ENCODE measurements at places on chromosomes 4 and X. TPM values are rescaled to one million over a fixed set of nuclear protein-coding genes. Genes with fewer than 3 reads are reported as not detected.
A peak's percentile ranks its signal among the peaks of the same experiment; 100 is the strongest.

DNA sequence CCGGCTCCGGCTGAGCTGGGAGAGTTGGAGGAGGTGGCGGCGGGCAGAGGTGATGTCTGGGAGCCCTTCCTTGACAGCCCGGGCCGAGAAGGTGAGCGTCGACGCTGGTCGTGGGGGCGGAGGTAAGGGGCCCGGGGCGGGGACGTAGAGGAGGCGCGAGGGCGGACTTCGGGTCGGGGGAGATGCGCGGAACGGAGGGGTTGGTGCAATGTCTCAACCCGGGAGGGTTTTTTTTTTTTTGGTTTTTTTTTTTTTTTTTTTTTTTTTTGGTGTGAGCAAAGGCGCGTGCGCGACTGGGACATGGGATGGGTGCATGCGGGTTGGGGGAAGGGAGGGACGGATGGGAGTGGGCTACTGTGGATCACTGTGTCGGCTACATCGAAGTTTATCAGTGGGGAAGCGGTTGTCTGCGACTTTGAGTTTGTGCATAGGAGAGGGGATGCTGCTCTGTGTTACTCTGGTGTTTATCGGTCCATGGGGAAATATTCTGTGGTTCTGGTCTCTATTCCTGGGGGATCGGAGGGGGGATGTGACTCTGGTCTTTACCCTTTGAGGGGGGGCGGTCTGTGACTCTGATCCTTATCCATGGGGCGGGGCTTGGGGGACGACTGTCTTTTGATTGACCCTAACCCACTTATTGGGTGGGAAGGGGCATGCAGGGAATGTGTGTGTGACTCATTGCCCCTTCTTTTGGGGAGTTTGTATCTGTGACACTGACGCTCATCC lies 537 bp downstream of the RBM10 start:
- H3K27me3 ChIP-seq: peaks cover 2% of the 10 kb centered on the region
- H3K4me1 ChIP-seq: peaks cover 14% of the 10 kb centered on the region
- H3K27ac ChIP-seq: peak overlapping the region; percentile 99
- H3K4me3 ChIP-seq: peak overlapping the region; percentile 100
- peaks cover 15% of the 10 kb centered on the region for H3K36me3 ChIP-seq

The KLHL4 gene
- total RNA-seq: 2.7 TPM

The ARX gene
- 0.16 TPM for total RNA-seq

DNA sequence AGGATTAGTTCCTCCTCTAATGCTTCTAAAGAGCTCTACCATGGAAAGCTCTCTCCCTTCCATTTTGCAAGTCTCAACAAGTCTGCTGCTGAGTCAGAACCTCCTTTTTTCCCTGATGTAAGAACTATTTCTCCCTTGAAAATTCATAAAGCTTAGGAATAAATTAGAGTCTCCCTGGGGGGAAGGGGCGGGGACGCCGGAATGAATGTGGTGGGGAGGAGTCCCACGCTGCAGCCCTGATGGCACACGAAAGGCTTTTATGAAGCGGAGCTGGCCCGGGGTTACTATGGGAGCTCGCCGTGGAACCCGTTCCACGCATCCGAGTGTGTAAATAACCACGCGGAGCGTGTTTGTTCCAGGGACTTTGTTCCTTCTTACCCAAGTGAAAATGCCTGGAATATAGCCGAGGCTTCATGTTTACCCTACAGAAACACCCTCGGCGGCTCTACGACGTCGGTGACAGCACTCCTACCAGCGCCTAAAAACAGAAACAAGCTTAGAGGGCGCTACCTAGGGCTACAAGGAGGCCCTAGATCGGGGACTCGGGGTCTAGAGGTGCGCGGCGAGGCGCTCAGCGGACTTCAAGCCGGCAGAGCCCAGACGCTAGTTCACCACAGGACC lies 923 bp upstream of the CPEB2 start:
- no peaks in the 10 kb centered on the region for H3K36me3 ChIP-seq
- peak; percentile 18 for DNase-seq
- no peak overlapping the region for H3K27ac ChIP-seq
- peak overlapping the region; percentile 93 for H3K4me3 ChIP-seq
- H3K27me3 ChIP-seq: peaks cover 16% of the 10 kb centered on the region

DNA sequence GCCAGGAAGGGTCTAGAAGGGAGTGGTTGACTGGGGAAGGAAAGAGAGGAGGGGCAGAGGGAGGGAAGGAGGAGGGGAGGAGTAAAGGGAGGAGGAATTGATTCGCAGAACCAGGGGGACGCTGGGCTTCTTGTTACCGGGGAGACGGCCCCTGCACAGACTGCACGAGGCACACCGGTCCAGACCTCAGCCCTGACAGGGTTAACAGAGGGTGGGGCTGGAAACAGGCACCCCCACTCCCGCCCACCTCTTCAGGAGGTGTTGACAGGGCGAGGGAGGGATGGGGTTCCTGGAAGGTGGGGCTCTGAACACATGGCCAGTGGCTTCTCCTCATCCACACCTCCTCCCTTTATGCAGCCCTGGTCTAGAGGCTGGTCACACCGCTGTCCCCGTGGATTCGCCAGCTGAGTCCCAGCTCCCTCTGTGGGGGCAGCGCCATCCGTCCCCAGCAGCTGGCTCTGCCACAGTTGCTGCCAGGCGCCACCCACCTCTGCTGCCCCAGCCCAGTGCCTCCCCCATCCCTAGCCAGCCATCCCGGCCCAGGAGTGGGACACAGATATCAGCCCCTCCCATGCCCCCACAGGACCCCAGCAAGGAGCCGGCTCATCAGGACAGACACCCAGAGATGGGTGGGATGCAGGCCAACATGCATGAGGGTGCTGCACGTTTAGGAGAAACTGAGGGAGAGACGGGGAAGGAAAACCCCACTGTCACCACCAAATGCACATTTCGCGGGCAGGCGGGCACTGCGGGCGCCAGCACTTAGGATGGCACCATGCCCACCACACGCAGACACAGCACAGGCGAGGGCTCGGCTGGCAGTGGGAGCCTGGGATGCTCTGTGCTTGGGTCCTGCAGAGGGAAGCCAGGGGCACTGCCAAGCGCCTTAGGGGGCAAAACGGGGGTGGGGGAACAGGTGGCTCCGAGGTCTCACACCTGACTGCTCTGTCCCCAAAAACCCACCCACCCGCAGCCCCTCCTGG lies 87.6 kb downstream of the ABLIM2 start:
- H3K27ac ChIP-seq: no peak overlapping the region
- H3K4me3 ChIP-seq: no peak overlapping the region
- peaks cover 6% of the 10 kb centered on the region for H3K4me1 ChIP-seq
- no peak for DNase-seq
